GF-D8 (cell line): ENCODE measurements at places on chromosomes 16 and 17.

- no peak for DNase-seq
Measured at GRCh38 chr16:69311533-69312387, 610 bp downstream of the VPS4A start.

- DNase-seq = no peak
Measured at GRCh38 chr16:66905633-66906539, 12.8 kb downstream of the CDH16 start.

DNA sequence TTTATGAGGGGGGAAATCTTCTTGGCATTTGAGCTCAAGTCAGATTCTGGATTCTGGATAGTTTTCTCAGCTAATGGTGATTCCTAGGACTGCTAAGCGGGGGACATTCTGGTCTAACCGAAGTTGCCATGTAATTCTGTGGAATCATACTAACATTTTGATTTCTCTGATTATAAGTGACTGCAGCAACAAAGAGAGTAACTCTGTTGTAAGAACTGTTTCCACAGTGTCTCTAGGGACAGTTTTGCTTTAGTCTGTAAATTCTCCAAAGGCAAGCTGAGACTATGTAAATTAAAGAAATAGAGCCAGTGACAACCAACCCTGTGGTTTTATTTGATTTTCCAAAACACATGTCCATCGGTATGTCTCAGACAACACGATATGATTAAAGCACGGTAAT, 286.2 kb downstream of the IRX3 start:
- no peak for DNase-seq

DNA sequence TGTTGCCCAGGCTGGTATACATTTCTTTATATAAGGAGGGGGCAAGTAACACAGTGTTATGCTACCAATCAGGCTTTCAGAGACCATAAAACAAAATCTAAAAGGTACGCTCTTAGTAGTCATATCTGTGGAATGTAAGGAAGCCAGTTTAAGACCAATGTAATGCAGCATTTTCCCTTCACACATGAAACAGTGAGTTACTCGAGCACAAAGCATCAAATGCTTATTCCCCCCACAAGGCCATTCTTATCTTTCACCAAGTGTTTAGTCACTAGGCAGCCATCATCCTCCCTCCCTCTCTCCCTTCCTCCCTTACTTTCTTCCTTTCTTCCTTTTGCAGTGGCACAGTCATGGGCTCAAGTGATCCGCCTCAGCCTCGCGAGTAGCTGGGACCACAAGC, 12.8 kb downstream of the HMOX2 start:
- no peak for DNase-seq

GRCh38 chr17:82019690-82020571, 2.7 kb downstream of the CENPX start:
- no peak for DNase-seq

DNA sequence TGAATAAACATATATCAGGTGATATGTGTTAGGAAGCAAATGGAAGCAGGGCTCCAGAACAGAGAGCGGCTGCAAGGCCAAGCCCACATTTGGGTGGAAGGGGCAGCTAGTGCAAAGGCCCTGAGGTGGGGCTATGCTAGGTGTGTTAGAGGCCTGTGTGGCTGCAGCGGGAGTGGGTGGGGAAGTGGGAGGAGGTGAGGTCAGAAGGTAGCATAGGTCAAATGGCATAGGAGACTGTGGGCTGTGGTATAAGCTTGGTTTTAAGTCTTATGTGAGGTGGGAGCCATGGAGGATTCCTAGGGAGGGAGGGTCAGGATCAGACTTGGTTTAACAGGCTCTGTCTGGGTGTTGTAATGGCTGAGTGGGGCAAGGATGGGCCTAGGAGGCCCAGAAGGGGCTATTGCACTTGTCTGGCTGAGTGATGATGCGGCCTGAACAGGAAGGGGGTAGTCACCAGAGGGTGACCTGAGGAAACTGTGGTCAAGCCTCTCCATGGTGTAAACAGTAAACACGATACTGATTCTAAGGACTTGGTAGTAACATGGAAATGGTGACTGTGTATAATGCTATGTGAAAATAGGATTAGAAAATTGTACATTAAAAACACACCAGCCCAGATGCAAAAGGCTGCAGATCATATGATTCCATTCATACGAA, 31.1 kb downstream of the RAI1 start:
- DNase-seq = peak; percentile 26
